ENCODE measurements at places on chromosomes 4 and X. TPM values are rescaled to one million over a fixed set of nuclear protein-coding genes. Genes with fewer than 3 reads are reported as not detected.

Gene C1QTNF7
- total RNA-seq: not detected

Gene WWC2
- 138 TPM for total RNA-seq

Gene P2RY10
- not detected for total RNA-seq

Gene PPP2R2C
- total RNA-seq: 7.1 TPM

Gene RPL36A
- total RNA-seq: 309 TPM

Gene DCAF12L2
- total RNA-seq: 0.99 TPM

Gene GATA1
- not detected for total RNA-seq

Gene TACR3
- 3.0 TPM for total RNA-seq

Gene SOD3
- 5.5 TPM for total RNA-seq

- DNase-seq: peak; percentile 61
- H3K27ac ChIP-seq: peak overlapping the region; percentile 77
- peak overlapping the region; percentile 70 for H3K4me3 ChIP-seq
These were observed 59.7 kb upstream of the BCOR start for GRCh38 chrX:40157228-40158035.

DNA sequence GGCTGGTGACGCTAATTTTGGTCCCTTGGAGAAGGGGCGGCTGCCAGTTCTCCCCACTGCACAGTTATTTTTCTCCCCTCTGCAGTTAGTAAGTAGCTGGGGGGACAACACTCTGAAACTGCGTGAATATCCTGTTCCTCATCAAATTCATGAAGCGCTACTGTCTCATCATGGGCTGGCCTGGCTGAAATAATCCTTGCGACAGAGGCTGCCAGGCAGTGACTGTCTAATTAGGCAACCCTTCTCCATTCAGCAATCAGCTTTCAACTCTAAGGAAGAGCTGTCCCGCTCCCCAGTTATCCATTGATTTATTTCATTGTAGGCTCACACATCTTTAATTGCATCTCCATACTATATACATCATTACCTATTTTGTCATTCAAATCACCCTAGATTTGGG is 8.2 kb downstream of the SH3TC1 start:
- DNase-seq: no peak
- H3K27me3 ChIP-seq: no peaks in the 10 kb centered on the region
- no peaks in the 10 kb centered on the region for H3K36me3 ChIP-seq
- no peak overlapping the region for H3K27ac ChIP-seq
- no peaks in the 10 kb centered on the region for H3K4me1 ChIP-seq
- H3K4me3 ChIP-seq: no peak overlapping the region

DNA sequence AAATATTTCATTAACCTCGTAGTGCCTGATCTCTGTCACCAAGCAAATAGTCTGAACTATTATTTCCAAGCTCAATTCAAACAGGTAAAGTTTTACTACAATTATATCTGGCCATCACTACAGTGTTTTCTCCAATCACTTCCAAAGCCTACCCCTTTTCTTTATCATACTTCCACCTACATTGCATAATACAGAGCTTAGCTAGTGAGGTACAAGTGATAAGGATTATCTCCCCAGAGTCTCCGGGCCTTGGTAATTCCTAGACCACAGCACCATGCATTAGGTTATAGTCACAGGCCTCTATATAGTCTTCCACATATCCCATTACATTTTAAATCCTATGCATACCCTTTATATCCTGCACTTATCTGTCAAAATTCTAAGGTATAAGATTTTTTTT is 154.2 kb downstream of the SNCA start:
- DNase-seq: no peak
- H3K27ac ChIP-seq: no peak overlapping the region
- H3K4me3 ChIP-seq: peak overlapping the region; percentile 44

DNA sequence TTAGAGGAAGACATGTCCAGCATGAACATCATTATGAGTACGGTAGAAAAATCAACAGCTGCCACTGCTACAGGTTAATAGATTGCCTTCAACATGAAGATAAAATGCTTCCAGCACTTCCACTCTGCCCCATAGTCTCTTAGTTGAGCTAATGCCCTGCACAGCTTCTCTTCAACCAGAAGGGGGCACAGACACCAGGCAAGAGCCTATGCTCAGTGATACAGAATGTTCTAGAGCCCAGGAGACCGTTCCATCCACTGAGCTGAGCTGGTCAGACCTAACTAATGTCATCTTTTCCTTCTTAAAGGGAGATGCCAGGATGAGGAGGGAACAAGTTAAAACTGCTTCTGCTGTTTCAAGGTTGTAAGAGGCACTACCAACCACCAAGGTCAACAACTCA is 42.2 kb downstream of the SMIM10L2A start:
- no peaks in the 10 kb centered on the region for H3K4me1 ChIP-seq
- no peaks in the 10 kb centered on the region for H3K27me3 ChIP-seq
- no peaks in the 10 kb centered on the region for H3K36me3 ChIP-seq
- H3K27ac ChIP-seq: no peak overlapping the region
- no peak overlapping the region for H3K4me3 ChIP-seq

- H3K27ac ChIP-seq: no peak overlapping the region
- no peak overlapping the region for H3K4me3 ChIP-seq
- H3K27me3 ChIP-seq: no peaks in the 10 kb centered on the region
- peaks cover 3% of the 10 kb centered on the region for H3K4me1 ChIP-seq
- H3K36me3 ChIP-seq: peaks cover 4% of the 10 kb centered on the region
These were observed 1.6 kb upstream of the SMARCA5 start for GRCh38 chr4:143511906-143512305.

DNA sequence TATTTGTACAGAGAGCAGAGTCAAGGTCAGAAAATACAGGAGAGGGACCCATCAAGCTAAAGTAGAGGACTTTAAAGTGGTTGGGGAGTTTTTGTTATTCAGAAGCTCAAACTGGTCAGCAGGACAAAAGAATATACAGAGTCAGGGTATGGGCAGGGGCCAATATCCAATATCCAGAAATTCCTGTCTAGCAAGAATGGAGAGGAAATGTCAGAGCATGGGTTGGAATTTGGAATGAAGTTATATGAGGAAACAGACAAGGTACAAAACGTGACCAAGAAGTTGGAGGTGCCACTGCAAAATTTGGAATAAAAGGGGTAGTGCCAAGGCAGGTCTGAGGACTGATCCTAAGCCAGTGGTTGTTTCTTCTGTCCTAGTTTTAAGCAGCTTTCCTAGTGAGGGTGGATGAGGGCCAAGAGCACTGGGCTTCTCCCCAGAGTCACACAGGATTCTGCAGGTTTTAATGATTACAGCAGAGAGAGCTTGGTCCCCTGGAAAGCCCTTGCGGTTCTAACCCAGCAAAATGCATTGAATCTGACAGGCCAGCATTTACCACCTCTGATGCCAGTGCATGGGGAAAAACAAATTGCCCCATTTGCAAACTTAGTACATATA is 304.7 kb upstream of the FTHL17 start:
- H3K27ac ChIP-seq: no peak overlapping the region
- no peaks in the 10 kb centered on the region for H3K36me3 ChIP-seq
- H3K4me3 ChIP-seq: no peak overlapping the region

DNA sequence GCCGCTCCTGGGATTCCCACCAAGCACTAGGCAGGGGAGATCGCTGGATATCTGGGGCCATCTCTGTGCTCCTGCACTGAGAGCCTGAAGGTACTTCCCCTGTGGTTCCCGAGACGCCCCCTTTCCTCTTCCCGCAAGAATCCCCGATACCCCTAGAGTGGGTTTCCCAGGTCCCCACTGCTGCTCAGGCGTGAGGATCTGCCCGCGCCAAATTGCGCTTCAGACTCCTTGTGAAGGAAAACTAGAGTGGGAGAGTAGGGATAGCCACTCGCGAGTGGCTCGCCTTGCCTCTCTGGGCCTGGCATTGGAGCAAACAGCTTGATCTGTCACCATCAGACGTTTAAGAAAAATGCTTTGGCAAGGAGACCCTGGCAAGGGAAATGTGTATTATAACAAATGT is 1.5 kb downstream of the IL1RAPL2 start:
- H3K36me3 ChIP-seq: no peaks in the 10 kb centered on the region
- peak overlapping the region; percentile 62 for H3K4me3 ChIP-seq
- no peaks in the 10 kb centered on the region for H3K4me1 ChIP-seq
- H3K27ac ChIP-seq: no peak overlapping the region
- peaks cover 46% of the 10 kb centered on the region for H3K27me3 ChIP-seq

- H3K27me3 ChIP-seq: no peaks in the 10 kb centered on the region
- H3K4me3 ChIP-seq: no peak overlapping the region
- H3K4me1 ChIP-seq: no peaks in the 10 kb centered on the region
- no peak for DNase-seq
- no peak overlapping the region for H3K27ac ChIP-seq
These were observed 223.4 kb downstream of the BCOR start for GRCh38 chrX:39874202-39874816.

GRCh38 chr4:72076562-72076961 is 44.8 kb downstream of the NPFFR2 start:
- H3K27ac ChIP-seq: no peak overlapping the region
- no peaks in the 10 kb centered on the region for H3K4me1 ChIP-seq
- H3K4me3 ChIP-seq: no peak overlapping the region
- H3K36me3 ChIP-seq: no peaks in the 10 kb centered on the region
- H3K27me3 ChIP-seq: no peaks in the 10 kb centered on the region

- peaks cover 37% of the 10 kb centered on the region for H3K36me3 ChIP-seq
- H3K27ac ChIP-seq: no peak overlapping the region
- DNase-seq: no peak
- H3K4me1 ChIP-seq: peaks cover 5% of the 10 kb centered on the region
- no peaks in the 10 kb centered on the region for H3K27me3 ChIP-seq
These were observed 3.1 kb downstream of the TMEM184C start for GRCh38 chr4:147620315-147620714.

DNA sequence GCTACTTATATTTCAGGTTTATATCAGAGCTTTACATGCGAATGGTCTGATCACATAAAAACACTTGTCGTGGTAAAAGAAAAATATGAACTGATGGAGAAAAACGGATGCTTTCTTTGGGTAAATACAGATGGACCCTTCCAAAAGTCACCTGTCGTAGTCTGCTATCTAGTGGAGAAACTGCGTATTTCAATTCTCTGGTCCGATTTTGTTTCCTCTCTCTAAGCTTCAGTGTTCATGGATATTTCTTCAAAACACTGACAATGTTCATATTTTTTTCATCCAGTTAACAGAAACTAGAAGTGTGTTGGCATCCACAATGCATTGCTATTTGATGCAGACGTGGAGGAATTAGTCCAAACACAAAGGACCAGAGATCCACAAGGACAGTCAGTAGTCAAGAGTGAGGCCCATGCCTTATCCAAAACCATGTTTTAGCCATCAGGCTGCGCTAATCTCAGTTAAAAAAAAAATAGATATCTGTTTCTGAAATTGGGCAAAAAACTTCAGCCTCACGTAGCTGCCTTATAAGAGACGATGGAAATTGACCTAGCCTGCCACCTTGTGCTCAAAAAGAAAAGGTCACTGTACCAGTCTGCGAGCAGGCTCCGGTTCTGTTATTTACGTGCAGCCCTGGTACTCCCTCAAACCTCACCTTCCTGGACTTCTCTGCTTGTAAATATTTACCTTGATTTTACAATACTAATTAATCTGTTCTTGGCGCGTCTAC is 16.0 kb downstream of the MEPE start:
- no peaks in the 10 kb centered on the region for H3K36me3 ChIP-seq
- H3K4me1 ChIP-seq: peaks cover 11% of the 10 kb centered on the region
- no peaks in the 10 kb centered on the region for H3K27me3 ChIP-seq

GRCh38 chr4:176443117-176443516 is 123.4 kb downstream of the SPCS3 start:
- no peaks in the 10 kb centered on the region for H3K36me3 ChIP-seq
- no peak for DNase-seq
- H3K27ac ChIP-seq: no peak overlapping the region
- H3K4me3 ChIP-seq: no peak overlapping the region

GRCh38 chr4:39714166-39714565 is 16.2 kb downstream of the UBE2K start:
- no peak overlapping the region for H3K4me3 ChIP-seq
- no peak for DNase-seq
- no peak overlapping the region for H3K27ac ChIP-seq
- no peaks in the 10 kb centered on the region for H3K4me1 ChIP-seq
- H3K27me3 ChIP-seq: no peaks in the 10 kb centered on the region
- peaks cover 8% of the 10 kb centered on the region for H3K36me3 ChIP-seq

- no peak overlapping the region for H3K27ac ChIP-seq
- peak overlapping the region; percentile 21 for H3K4me3 ChIP-seq
- H3K4me1 ChIP-seq: peaks cover 13% of the 10 kb centered on the region
- DNase-seq: no peak
- H3K36me3 ChIP-seq: no peaks in the 10 kb centered on the region
These were observed 29.9 kb upstream of the GPC4 start for GRCh38 chrX:133444952-133445831.

DNA sequence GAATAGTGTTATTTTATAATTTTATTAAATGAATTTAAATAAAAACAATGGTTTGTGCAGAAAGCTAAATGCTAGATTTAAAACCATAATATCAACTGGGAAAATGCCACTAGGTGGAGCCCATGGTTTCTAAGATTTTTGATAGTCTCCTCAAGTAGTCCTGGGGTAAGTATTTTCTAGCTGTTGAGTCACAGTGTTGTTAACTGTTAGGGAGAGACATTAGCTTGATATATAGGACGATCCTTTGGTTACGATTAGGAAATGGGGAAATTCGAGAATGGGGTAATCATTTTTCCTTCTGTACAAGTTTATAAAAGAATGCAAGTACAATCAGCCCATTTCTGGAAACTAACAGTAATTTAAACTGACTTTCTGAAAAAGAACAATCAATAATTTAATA is 378.4 kb downstream of the ANKRD50 start:
- no peaks in the 10 kb centered on the region for H3K27me3 ChIP-seq
- no peaks in the 10 kb centered on the region for H3K4me1 ChIP-seq
- H3K27ac ChIP-seq: no peak overlapping the region
- no peaks in the 10 kb centered on the region for H3K36me3 ChIP-seq
- peak; percentile 5 for DNase-seq
- H3K4me3 ChIP-seq: no peak overlapping the region

DNA sequence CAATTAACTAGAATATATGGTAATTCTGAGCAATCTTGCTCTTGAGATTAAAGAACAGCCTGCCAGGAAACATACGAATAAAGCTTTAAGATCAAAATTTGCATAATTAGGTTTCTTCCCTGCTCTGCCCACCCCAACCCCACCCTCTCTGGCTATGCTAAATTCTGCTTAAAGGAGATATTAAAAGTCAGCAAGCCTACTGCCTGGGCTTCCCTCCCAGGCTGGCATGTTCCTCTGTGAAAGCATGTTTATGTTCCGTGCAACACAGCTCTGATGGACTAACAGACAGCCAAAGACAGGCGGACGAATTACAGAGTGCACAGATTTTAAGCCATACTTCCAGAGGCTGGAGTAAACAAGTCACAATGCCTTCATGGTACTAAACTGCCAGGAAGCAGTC is 28.4 kb downstream of the CD99L2 start:
- H3K4me3 ChIP-seq: no peak overlapping the region
- H3K36me3 ChIP-seq: no peaks in the 10 kb centered on the region
- peaks cover 6% of the 10 kb centered on the region for H3K4me1 ChIP-seq
- H3K27me3 ChIP-seq: no peaks in the 10 kb centered on the region
- no peak overlapping the region for H3K27ac ChIP-seq

DNA sequence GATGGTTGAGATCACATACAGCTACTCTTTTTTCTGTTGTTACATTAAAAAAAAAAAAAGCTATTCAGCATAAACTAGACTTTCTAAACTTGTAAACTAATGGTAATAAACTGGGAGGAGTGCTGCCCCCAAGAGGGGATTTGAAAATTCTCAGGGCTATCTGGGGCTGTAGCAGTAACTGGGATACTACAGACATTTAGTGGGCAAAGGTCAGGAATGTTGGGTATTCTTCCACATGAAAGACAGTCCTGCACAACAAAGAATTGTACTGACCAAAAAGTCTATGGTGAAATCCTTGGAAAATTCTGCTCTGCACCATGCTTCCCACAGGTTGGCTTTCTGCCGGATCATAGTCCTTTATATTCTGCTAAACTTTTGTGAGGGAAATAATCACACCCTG is 232.6 kb upstream of the BOD1L1 start:
- no peak overlapping the region for H3K27ac ChIP-seq
- no peak overlapping the region for H3K4me3 ChIP-seq
- no peaks in the 10 kb centered on the region for H3K36me3 ChIP-seq
- no peak for DNase-seq
- H3K27me3 ChIP-seq: no peaks in the 10 kb centered on the region
- no peaks in the 10 kb centered on the region for H3K4me1 ChIP-seq

Data from H1 (cell line).